Activated CD4-positive, alpha-beta T cell treated with anti-CD3 and anti-CD28 coated beads, Interleukin-2, amount 50 U/mL, for 48 hours (primary cell): ENCODE measurements at places on chromosomes 16 and 17.

DNA sequence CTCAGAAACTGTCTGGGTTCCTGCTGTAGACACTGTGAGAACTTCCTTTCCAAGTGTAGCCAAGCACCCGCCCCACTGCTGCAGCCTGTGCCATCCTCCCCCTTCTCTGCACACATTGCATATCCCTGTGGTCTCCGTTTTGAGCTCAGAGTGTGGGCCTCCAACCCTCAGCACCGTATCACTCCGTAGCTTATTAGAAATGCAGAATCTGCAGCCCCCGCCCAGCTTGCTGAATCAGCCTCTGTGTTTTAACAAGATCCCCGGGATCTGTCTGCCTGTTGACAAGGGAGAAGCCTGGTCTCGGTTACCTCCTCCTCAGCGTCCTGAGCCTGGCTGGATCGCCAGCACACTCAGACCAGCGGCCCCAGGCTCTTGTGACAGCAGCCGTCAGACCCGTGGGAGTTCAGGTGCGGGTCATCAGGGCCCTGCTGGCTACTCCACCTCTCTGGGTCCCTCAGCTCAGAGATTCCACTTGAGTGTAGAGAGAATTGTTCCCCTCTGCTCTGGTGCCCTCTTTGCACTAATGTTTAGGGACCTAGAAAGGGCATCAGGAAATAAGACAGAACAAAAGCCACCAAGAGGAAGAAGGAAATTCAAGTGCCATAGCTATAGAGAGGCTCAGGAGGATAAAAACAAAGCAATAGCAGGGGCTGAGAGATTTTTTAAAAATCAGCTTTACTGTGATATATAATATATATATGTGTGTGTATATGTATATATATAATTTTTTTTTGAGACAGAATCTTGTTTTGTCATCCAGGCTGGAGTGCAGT is 92.3 kb downstream of the PITPNC1 start:
- peak; percentile 51 for DNase-seq

- peak; percentile 34 for DNase-seq
Observed at GRCh38 chr16:57590654-57591085, 37.8 kb upstream of the ADGRG1 start.

DNA sequence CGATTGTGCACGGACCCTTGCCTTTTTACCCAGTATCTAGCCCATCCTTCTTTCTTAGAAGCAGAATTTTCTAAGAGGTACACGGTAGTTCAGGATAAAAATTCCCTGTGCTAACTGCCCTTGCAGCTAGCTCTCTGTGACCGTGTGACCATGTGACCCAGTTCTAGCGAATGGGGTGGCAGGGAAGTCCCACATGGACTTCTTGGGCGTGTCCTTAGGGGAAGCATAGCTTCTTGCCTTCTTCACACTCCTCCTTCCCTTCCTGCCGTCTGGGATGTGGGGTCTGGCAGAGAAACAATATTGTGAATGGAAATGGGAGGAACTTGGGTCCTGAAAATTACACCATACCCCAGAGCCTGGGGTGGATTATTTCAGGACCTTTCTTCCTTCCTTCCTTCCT is 670.7 kb downstream of the MAF start:
- DNase-seq: no peak

- peak; percentile 82 for DNase-seq
Observed at GRCh38 chr16:25257956-25258860, 563 bp upstream of the ZKSCAN2 start.

DNA sequence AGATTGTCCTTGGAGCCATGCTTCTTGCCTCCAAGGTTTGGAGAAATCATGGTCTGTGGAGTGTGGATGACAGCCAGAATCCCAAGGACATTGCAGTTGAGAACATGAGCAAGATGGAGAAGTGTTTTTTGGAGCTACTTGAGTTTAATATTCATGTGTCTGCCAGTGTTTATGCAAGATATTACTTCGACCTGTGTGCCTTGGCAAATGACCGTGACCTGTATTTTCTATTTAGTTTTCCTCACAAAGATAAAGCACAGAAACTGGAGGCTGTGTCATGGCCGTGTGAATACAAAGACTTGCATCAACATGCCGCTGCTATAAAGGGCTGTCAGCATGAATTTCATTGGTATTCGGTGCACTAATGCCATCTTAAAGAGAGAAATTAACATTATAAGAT is 9.0 kb downstream of the GGA2 start:
- DNase-seq: no peak

DNA sequence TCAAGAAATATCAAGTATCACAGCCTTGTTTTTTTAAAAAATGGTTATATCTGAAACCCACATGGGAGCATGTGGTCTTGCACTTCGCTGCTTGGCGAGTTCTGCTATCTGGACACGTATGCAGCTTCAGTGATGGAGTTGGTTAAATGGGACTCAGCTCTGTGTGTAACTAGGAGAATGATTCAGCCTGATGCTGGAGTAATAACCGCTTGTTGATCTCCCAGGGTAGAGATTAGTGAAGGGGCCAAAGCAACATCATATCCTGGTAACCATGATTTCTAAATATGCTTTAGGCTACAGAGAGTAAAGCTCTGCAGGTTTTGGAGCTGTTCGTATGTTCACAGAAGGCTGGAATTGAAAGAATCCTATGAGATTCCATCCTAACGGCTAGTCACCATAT is 63.2 kb downstream of the IQCK start:
- no peak for DNase-seq

DNA sequence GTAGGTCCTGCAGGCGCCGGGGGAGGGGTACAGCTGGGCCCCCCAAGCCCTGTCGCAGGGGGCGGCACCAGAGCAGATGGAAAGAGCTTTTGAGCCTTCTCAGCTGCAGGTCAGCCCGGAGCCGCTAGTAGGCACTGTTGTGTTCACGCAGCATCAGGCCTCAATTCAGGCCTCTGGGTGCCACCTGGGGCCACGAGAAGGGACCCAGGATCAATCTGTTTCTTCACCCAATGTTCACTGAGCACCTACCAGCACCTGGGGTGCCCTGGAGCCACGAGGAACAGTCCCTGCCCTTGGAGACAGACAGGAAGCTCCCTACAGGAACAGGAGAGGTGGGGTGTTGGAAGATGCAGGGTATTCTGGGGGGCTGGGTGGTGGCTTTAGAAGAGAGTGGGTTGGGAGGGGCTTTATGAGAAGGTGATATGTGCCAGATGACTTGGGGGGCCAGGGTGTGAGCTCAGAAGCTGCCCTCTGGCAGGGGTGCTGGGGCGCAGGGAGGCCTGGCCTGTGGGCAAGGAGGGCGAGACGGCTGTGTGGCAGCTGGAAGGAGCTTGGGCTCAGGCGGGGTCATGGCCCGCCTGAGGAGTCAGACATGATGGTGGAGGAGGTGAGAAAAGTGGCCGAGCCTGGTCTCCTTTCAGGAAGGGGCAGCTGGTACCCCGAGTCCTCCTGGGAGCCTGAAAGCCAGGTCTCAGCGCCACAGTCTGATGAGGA is 121.9 kb upstream of the GSE1 start:
- DNase-seq: peak; percentile 50

DNA sequence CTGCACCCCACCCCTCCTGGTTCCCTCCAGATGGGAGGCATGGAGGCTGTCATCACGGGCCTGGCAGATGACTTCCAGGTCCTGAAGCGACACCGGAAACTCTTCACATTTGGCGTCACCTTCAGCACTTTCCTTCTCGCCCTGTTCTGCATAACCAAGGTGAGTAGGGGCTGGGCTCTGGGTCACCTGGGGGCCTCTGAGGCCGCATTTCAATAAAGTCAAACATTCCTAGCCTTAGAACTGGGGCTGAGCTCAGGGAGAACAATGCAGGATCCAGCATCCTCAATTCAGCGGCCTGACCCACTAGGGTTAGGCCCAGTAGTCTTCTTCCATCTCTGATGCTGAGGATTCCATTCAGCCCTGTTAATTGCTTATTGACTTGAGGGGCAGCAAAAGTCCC is 42.1 kb downstream of the SLC6A2 start:
- no peak for DNase-seq

DNA sequence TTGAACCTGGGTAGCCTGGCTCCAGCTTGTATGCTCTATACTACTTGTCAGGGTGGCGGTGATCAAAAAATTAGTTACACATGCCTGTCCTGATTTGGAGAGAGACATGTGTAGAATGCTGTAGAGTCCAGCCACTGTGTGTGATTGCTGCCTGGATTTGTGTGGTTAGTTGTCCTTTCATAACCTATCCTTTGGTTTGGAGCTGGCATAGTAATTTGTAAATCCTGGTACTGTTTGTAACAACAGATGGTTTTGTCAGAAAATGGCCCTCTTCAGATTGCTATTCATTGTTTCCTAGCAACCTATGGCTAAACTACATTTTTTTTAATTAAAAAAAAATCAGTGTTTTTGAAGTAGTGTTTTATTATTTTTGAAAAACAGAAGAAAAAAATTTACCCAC is 30.5 kb downstream of the ETV4 start:
- no peak for DNase-seq

DNA sequence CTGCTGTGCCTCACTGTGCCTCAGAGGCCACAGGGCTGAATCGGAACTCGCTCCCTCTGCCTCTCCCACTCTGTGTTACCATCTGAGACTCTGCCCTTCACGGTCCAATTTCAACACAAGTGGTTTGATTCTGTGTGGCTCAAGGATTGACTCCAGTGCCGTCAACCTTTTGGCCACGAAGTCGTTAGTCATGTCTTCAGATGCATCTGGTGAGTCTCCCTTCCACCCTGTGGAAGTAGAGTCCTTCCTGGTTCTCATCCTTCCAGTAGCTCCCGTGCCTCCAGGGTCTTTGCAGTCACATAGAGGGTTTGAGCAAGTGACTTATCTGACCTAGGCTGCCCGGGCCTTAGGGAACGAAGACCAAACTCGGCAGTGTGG is 51.2 kb downstream of the PGS1 start:
- DNase-seq: no peak

- peak; percentile 20 for DNase-seq
Observed at GRCh38 chr16:12661656-12662172, 142.0 kb downstream of the CPPED1 start.

DNA sequence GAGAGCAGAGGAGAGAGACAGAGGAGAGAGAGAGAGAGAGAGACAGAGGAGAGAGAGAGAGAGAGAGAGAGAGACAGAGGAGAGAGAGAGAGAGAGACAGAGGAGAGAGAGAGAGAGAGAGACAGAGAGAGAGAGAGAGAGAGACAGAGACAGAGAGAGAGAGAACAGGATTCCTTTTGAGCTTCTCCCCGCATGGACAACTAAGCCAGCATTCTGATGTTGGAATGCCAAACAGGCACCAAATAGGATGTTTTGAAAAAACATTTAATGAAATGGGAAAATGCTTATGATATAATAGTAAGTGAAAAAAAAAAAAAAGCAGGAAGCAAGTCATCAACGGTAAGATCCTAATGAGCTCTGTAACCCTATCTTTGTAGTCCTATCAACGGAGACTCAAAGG is 60.7 kb downstream of the ARSG start:
- no peak for DNase-seq

DNA sequence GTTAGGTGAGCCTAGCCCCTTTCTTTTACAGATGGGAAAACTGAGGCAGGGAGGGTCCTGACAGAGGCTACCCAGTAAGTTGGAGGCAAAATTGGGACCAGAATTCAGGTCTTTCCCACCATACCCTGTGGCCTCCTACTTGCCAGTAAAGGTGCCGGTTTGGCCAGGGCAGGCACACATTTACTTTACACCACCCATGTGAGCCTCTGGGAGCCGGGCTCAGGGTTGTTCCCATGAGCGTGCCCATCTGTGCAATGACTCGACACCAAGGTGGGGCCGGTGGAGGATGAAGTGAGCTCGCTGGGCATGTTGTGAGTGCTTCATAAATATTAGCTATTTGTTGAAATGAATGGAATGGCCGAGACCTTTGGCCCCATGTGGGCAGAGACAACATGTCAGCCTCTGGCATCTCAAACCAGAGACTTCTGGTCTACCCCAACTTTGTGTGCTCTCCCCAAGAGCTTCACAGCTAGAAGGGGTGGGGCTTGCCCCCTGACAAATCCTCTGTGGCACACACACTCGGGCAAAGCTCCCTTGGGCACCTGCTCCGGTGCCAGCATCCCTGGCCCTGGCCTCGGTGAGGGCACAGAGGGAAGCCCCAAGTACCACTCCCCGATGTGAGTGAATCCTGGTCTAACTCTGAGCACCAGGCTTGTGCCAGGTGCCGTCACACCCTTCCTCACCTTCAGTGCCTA is 60.1 kb downstream of the SRCIN1 start:
- DNase-seq: no peak

DNA sequence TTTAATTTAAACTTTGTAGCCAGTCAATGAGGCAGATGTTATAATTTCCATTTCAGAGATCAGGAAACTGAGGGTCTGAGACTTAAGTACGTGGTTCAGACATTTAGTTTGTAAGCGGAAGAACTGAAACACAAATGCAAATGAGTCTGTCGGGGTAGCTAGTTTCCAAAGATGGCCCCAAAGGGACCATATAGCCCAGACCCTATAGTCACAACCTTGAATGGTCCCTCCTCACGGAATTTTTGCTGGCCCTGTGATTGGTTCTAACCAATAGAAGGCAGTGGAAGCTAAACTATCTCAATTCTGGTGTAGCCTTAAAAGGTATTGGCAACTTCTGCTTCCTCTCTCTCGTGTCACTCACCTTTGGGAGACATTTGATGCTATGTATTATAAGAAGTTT is 7.5 kb upstream of the BCO1 start:
- DNase-seq: no peak

GRCh38 chr16:8199390-8199789 is 390.9 kb downstream of the TMEM114 start:
- DNase-seq: no peak

DNA sequence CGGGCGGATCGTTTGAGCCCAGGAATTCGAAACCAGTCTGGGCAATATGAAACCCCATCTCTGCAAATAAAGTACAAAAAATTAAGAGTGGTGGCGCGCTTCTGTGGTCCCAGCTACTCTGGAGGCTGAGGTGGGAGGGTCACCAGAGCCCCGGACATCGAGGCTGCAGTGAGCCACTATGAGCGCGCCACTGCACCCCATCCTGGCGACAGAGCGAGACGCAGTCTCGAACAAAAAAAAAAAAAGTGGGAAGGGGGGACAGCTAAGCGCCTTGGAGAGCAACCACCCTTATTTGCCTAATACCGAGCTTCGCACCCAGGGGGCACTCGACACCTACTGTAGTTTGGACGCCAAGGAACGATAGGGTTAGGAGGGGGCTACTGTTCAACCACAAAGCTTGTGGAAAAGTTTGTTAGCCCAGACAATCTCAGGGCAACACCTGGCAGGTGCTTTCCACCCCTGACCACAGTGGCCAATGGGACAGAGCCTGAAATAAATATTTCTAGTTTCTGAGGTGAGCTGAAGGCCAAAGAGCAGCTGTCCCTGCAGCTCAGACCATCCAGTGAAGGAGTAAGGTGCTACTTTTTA is 847 bp upstream of the PSMC3IP start:
- DNase-seq: peak; percentile 86
